ENCODE measurements at places on chromosomes 2 and 18.

- DNase-seq: no peak
Measured at GRCh38 chr2:98935111-98935770, 784 bp downstream of the CRACDL start.

DNA sequence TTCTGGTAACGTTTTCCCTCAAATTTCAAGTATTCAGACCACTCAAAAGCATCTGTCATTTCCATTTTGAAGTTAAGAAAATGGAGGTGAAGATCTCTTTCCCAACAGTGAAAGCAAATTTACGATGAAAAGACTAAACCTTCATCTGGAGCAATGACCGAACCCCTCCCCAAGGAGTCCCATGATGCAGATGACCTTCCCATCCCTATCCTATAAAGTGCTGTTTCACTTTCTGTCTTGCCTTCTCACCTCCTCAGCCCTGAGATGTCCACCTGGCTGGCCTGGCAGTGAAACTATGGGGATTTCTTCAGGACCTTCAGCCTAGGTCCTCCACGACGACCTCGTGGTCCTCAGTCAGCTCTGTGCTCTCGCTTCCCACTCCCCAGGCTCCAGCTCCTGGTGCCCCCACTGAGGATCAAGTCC, 925 bp upstream of the NPC1 start:
- no peak for DNase-seq

DNA sequence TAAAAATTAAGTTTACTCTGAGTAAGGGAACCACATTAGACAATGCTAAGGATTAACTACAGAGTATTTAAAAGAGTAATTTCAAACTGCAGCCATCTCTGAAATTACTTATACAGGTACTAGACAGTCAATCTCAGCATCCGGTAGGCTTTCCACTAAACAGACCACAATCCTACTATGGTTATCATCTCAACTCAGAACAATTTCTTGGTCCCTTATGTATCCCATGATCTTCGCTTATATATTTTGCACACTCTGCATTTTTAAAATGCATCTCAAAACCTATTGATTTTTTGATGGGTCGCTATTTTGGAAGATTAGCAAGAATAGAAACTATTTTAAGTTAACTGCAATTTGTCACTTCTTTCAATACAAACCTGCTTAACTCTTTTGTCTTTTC, 1.4 kb downstream of the PPP4R1 start:
- DNase-seq: no peak

- no peak for DNase-seq
Measured at GRCh38 chr2:197071790-197072436, 145.4 kb upstream of the PGAP1 start.

- no peak for DNase-seq
Measured at GRCh38 chr2:32900246-32900973, 46.3 kb upstream of the LTBP1 start.

DNA sequence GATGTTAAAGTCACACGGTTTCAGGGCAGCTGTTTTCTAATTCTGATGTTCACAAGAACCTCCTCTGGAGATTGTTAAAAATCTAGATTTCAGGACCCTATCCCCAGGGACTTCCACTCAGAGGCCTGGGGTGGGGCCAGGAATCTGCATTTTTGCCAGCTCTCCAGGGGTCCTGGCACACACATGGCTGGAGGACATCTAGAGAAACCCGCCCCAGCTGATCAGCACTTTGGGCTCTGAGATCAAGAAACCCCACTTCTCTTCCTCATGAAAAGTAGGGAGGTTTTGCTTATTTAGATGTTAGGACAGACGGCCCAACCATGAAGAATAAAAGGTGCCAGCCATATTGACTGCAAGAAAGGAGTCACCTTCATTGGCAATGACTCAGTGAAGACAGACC, 148.8 kb downstream of the TNS1 start:
- no peak for DNase-seq

DNA sequence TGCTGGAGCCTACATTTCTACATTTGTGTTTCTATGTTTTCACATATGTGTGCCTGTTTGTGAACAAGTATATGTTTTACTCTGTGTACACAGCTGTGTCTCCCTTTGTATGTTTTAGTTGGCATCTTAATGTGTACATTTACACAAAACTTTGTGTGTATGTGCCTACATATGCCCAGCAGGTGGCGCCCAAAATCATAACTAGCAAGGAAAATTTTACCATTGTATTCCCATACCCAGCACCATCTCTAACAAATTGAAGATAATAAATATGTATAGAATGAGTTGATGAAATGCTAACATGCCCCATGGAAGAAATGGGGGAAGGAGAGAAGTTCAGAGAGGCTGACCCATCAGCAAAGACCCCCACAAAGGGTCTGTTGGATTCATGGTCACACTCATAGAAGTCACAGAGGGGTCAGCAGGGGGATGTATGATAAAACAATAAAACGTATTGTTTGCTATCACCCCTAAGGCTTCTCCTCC, 48.1 kb downstream of the PKDCC start:
- no peak for DNase-seq

DNA sequence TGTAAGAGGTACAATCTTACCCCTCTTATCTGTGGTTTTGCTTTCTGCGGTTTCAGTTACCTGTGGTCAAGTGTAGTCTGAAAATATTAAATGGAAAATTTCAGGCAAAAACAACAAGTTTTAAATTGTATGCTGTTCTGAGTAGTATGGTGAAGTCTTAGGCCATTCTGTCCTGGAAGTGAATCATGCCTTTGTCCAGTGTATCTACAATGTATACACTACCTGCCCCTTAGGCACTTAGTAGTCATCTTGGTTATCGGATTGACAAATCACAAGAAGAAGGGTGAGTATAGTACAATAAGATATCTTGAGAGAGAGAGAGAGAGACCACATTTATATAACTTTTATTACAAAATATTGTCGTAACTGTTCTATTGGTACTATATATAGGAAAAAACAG, 43.5 kb downstream of the RAB3GAP1 start:
- DNase-seq: no peak

DNA sequence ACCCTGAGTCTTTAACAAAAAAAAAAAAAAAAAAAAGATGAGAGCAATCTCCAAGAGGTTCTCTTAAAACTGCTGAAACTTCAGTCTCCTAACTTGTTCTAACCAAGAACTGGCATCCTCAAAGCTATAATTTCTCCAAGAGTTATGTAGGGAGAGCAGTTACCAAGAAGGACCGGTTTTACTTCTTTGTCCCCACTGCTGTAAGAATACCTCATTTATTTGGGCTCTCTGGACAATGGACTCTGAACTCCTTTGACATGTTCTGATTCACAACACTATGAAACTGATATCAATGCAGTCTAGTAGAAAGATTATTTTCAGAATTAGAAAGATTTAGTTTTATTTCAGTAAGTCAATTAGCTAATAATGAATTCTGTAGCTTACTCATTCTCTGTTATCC, 84.5 kb upstream of the DTNB start:
- no peak for DNase-seq

DNA sequence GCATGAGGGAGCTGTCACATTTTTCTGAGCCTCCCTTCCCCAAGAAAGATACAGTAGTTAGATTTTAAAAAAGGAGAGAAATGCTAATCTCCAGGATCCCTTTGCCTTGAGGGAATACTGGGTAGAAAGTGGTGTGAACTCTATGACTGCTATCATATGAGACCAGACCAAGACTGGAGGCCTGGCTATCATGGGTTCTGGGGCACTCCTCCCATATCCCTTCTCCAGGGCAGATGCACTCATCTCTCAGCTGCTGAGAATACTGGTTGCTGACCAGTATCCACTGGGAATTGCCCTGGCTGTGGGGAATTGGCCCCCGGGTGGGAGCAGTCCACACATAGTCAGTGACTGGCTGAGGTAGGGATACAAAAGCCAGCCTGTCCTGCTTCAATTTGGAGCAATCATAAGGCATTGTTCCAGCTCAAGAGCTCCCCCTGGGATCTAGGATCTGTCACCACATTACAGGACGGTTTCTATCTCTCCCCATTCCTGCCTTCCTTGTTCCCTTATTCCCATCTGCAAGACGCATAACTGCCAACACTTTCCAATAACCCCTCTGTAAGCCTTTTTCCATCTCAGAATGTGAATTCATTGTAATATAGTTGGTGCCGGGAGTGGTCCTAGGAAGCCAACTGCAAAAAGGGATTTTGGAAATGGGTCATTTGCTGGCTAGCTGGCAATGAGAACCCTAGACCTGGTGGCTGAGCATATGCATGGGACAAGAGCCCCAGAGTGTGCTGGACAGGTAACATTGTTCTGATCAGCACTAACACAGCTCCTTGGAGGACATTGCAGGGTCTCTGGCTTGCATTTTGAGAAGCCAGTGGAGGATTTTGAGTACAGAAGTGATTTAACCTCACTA, 35.4 kb upstream of the REEP1 start:
- DNase-seq: no peak

DNA sequence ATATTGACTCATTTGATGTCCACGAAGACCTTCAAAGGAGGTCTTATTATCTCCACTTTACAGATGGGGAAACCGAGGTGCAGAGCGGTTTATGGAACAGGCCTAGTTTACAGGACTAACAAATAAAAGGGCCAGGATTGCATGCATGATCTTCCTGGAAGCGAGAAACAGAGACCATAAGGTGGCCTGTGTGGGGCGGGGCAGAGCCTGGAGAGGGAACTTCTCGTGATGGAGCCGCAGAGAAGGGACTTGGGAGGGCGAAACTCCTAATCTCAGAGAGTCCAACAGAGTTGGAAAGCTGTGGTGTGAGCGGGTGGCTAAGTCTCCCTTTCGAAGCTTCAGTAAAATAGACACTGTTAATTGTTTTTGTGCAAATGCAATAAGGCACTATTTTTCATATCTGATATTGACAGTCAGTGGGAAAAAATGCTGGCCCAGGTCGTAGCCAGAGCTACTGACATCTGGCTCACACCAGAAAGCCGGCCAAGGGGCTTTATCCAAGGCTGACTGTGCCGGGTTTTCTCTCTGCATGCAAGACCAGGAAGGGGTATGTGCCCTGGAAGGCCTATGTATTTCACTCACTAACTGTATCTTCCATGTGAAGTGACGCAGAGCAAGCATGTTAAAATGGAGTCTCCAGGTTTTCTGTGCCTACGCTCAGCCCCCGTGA, 4.5 kb downstream of the INPP5D start:
- no peak for DNase-seq

DNA sequence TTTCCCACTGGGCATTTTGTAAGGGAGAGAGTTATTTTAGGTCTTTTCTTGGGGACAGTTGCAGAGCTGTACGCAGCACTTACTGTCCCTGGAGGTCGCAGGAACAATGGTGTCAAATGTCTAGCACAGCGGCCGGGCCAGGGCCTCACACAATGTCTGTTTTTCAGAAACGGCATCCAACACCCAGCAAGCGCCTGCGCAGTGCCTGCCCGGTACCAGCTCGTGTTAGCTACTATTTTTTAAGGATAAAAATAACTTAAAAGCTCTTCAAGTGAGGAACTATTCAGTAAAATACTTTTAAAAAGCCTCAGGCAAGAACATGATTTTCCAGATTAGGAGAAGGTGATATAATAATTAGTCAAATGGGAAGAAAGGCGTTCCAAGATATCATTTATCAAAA, 90.0 kb downstream of the MBP start:
- no peak for DNase-seq

GRCh38 chr18:52963481-52963880, 623.5 kb downstream of the DCC start:
- DNase-seq: no peak

- DNase-seq: no peak
Measured at GRCh38 chr2:186346216-186346615, 139.8 kb upstream of the ZC3H15 start.

DNA sequence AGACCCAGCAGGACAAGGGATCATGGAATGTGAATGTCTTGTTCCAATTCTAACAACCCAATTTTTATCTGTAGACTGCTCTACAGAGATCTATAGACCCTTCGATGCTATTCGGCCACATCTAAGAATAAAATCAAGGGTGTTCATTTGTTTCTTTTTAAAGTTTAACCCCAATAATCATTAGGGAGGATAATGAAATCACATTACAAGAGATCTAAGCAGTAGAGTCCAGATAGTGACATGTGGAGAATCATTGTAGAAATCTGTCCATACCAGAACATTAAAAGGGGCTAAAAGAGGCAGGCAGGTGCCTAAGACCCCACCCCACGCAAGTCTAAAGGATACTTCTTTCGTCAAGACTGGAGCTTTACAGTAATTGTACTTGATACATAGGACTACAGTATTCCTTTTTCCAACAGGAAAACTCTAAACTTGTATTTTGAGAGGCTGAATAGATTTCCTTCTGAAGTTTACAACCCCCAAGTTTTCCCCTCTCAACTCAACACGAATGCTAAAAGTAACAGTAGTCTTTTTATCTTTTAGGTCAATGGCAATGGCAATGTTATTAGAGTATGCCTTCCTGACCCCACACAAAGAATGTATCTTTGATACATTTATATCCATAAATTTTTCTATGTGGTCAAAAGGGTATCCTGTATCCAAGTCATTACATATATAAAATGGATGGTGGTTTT, 183.7 kb downstream of the TCF4 start:
- DNase-seq: no peak

- DNase-seq: no peak
Measured at GRCh38 chr18:70290482-70291294, 1.8 kb downstream of the SOCS6 start.

GRCh38 chr2:211981451-211981850, 557.2 kb downstream of the ERBB4 start:
- no peak for DNase-seq

GRCh38 chr2:62858231-62858832, 152.8 kb downstream of the EHBP1 start:
- no peak for DNase-seq

DNA sequence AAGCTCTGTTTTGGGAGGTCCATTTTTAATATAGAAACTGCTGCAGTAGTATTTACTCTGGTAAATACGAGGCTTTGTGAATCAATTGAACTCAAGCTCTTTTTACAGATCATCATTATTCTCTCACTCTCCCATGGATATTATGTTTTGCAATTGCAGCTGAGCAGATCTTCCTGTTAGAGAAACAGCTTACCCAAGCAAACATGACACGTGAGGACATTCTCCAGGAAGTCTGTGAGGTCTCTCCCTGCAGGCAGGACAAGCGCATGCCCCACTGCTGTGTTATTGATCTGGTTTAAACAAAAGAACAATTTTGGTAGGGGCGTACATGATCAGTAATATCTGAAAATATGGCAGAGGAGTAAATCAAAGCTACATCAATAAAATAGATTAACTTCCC, 72.1 kb downstream of the COL6A3 start:
- DNase-seq: no peak

- no peak for DNase-seq
Measured at GRCh38 chr2:39513641-39514094, 76.6 kb upstream of the MAP4K3 start.

DNA sequence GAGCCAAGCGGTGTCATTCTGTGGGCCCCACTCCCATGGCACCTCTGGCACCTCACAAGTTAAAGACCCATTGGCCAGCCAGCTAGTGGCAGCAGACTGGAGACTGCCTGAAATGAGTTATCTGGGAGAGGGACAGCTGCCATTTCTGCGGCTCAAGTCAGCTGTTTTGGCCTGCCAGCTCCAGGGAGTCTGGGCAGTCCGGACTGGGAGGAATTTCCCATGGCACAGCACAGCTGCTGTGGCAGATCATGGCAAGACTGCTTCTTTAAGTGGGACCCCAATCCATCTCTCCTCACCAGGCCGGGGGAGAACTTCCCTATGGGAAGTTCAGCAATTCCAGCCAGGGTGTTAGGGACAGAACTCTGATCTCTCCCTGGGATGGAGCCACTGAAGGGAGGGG, 2187.6 kb upstream of the CELF4 start:
- no peak for DNase-seq

Data from H1 (cell line).